ENCODE measurements at places on chromosomes 16 and 17. TPM values are rescaled to one million over a fixed set of nuclear protein-coding genes. Genes with fewer than 3 reads are reported as not detected.

The DYNLRB2 gene
- not detected for total RNA-seq

The CES3 gene
- total RNA-seq = 20.9 TPM

DNA sequence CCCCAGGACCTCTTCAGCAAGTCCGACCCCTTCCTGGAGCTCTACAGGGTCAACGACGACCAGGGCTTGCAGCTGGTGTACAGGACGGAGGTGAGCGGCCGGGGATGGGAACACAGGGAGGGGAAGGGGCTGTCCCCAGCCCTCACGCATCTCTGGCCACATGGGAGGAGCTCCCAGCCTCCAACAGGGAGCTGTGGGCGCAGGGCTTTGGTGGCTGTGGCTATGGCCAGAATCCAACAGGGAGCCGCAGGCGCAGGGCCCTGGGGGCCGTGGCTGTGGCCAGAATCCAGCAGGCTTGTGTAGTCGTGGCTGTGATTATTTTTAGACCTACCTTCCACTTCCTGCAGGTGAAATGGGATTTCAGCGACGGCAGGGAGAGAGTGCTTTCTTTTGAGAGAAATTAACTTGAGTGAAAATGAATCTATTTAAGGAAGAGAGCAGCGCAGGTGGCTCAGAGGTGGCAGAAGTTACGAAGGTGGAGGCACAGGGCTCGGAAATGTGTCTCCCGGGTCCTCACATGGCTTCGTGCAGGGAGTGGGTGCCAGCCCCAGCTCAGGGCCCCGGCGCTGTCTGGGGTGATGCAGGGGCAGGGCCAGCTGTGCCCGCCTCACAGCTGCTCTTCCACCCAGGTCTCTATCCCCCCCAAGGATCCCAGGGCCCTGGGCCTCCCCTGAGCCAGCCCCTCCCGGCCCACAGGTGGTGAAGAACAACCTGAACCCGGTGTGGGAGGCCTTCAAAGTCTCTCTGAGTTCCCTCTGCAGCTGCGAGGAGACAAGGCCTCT is 9.4 kb downstream of the CPNE7 start:
- H3K4me3 ChIP-seq = no peak overlapping the region
- H3K27me3 ChIP-seq = no peaks in the 10 kb centered on the region
- no peak for DNase-seq
- no peaks in the 10 kb centered on the region for H3K4me1 ChIP-seq
- no peak overlapping the region for H3K27ac ChIP-seq
- H3K36me3 ChIP-seq = no peaks in the 10 kb centered on the region

DNA sequence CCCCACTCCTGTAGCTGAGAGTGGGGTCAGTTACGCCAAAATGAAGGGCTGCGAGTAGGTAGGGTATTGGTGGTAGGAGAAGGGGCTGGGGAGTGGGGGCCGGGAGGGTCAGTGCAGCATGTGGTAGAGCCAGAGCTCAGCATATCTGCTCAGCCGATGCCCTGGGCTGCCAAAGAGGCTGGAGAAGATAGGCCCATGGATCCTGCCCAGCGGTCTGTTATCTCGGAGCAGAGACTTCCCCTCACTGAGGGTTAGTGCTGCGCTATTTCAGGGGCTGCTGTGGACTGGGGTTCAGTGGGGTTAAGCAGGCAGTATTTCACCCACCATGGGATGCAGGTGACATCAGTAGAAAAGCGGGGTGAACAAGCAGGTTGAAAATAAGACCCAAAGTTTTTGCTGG is 19.7 kb downstream of the RHBDL3 start:
- no peaks in the 10 kb centered on the region for H3K27me3 ChIP-seq
- H3K4me3 ChIP-seq = no peak overlapping the region
- H3K36me3 ChIP-seq = no peaks in the 10 kb centered on the region
- no peaks in the 10 kb centered on the region for H3K4me1 ChIP-seq
- no peak for DNase-seq

DNA sequence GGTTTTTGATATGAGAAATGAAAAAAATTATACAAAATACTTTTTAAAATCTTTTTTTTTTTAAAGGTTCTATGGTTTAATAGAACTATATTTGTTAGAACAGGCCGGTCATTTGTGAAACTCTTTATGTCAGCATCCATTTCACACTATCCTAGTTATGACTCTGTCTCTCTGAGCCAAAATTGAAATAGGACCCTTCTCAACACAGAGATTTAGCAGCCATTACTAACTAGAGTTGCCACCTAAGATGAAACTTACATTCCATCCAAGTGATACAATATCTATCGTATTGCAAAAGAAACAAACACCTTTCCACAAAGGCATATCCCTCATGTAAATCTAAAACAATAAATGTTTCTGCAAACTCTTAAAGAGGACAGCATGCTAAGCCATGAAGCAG is 249.8 kb downstream of the CDH11 start:
- no peaks in the 10 kb centered on the region for H3K36me3 ChIP-seq
- no peak for DNase-seq
- no peak overlapping the region for H3K27ac ChIP-seq
- peaks cover 22% of the 10 kb centered on the region for H3K4me1 ChIP-seq
- H3K27me3 ChIP-seq = no peaks in the 10 kb centered on the region
- no peak overlapping the region for H3K4me3 ChIP-seq

DNA sequence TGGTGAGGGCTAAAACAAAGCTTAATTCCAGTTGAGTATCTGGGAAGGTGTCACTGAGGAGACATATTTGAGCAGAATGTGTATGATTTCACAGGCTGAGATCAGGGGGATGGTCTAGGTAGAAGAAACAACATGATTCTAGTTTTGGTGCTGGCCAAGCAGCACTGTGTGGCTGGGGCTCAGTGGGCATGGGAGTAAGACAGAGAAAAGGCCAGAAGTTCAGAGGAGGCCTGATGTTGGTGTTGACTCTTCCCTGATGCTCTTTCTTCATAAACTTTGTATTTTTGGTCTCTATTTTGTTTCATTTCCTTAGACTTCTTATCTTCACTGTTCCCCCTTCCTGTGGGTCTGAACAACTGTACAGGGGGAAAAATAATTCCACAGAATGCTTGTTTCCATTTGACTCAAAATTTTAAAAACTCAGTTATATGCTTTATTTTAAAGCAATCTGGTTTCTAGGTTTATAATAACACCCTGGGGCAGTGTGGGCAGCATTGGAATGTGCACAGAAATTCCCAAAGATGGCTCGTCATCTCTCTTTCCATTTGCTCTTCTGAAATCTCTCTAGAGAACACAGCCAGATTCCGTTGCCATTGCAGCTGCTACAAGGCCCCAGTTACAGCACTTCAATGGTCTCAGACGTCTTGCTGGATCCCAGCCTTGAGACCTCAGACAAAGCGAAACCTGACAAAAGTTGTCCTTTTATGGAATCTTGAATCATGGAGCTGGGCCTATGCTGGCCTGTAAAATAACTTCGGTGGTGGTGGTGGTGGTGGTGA is 68.3 kb downstream of the SNX11 start:
- no peak overlapping the region for H3K4me3 ChIP-seq
- no peaks in the 10 kb centered on the region for H3K4me1 ChIP-seq
- H3K36me3 ChIP-seq = no peaks in the 10 kb centered on the region

Measured in Karpas-422 (cell line).